ENCODE measurements at places on chromosomes 1 and 21.

DNA sequence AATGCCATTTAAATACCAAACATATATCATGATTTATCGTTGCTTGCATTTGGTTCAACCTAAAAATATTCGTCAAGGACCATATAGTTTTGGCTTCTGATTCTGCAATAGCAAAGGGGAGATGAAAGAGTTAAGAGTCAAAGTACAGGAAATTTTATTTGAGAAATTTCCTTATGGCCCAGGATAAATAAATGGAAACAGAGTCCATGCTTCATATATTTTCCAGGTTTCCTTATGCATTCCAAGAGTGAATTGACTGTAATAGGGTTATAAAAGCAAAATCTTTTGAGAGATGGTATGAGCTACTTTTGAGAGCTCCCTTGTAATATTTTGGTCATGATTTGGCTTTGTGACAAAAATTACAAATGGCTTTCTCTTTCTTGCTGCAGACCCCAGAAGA lies 140.1 kb downstream of the HMCN1 start:
- H3K36me3 ChIP-seq, result no peaks in the 10 kb centered on the region
- H3K27me3 ChIP-seq, result no peaks in the 10 kb centered on the region

GRCh38 chr1:183178545-183178944 lies 7.5 kb upstream of the LAMC2 start:
- no peak overlapping the region for H3K4me3 ChIP-seq
- no peaks in the 10 kb centered on the region for H3K36me3 ChIP-seq
- H3K27ac ChIP-seq, result no peak overlapping the region
- peaks cover 18% of the 10 kb centered on the region for H3K4me1 ChIP-seq
- no peaks in the 10 kb centered on the region for H3K27me3 ChIP-seq

DNA sequence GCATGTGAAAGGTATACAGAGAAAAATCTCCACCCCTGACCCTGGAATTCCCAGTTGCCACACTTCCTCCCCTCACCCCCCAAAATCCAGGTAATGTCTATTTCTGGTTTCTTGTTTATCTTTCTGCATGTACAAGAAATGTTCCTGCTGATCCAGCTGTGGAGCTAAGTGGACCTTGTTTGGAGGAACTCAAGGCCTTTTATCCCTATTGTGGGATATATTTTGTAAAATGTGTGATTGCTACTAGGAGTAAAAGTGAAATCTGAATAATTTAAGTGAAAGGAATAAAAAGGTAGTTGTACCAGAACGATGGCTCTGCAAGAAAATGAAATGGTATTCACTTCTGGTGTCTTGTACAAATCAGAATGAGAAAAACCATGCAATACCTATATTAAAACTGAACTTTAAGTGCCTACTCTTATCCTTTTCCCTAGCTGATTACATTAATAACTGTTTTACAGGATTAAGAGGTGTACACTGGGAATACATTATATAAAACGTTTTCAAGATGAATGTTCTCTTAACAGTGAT lies 3.0 kb downstream of the SPEN start:
- no peaks in the 10 kb centered on the region for H3K36me3 ChIP-seq
- peaks cover 5% of the 10 kb centered on the region for H3K27me3 ChIP-seq
- H3K27ac ChIP-seq, result peak overlapping the region; percentile 91
- no peak for DNase-seq
- H3K4me1 ChIP-seq, result peaks cover 27% of the 10 kb centered on the region
- H3K4me3 ChIP-seq, result peak overlapping the region; percentile 92

GRCh38 chr1:215605011-215605621 lies 38.0 kb downstream of the KCTD3 start:
- no peaks in the 10 kb centered on the region for H3K27me3 ChIP-seq
- peaks cover 17% of the 10 kb centered on the region for H3K4me1 ChIP-seq
- peak overlapping the region; percentile 80 for H3K27ac ChIP-seq
- no peak for DNase-seq

DNA sequence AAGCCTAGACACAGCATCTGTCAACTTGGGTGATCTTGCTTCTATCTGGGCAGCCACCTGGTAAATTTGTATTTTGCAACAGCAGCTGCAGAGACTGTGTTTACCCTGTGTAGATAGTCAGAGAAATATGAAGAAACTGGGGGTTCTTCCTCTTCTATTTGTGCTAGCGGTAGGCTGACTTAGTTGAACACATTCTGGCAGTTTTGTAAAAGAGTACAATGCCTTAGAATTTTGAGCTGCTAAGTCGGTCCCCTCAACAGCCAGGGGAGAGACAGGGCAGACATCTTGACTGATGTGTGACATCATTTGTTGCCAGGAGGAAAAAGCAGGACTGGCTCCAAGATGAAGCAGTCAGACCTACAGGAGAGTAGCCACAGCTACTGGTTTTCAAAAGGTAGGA lies 53.7 kb downstream of the KCNJ6 start:
- no peak overlapping the region for H3K27ac ChIP-seq
- no peak for DNase-seq

DNA sequence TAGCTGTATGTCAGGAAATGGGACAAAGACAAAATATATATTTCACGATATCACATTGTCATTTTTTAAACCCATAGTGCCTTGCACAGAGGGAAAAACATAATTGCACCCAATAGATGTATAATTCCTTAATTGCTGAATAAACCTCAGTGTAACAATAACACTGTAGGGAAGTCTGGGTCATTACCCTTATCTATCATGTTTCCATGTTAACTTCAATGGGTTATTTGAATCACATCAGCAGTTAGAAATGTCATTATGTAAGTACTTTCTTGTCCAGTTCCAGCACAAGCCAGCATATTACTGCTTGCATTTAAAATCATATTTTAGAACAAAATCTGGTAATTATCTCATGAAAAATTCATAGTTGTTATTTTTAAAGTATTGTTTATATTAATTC lies 222.7 kb downstream of the HMCN1 start:
- no peak overlapping the region for H3K4me3 ChIP-seq
- H3K36me3 ChIP-seq, result peaks cover 16% of the 10 kb centered on the region
- peaks cover 4% of the 10 kb centered on the region for H3K27me3 ChIP-seq
- peaks cover 58% of the 10 kb centered on the region for H3K4me1 ChIP-seq

DNA sequence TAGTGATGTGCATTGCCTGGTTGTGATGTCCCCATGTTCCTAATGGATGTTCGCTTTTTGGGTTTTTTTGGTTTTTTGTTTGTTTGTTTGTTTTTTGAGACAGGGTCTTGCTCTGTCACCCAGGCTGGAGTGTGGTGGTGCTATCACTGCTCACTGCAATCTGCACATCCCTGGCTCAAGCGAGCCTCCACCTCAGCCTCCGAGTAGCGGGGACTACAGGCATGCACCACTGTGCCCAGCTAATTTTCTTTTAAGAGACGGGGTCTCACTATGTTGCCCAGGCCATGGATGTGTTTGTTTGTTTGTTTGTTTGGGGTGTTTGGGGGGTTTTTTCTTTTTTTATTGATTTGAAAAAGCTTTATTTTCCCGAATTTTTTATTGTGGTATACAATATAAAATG lies 2.1 kb downstream of the COL6A2 start:
- no peak overlapping the region for H3K4me3 ChIP-seq
- H3K36me3 ChIP-seq, result peaks cover 43% of the 10 kb centered on the region

DNA sequence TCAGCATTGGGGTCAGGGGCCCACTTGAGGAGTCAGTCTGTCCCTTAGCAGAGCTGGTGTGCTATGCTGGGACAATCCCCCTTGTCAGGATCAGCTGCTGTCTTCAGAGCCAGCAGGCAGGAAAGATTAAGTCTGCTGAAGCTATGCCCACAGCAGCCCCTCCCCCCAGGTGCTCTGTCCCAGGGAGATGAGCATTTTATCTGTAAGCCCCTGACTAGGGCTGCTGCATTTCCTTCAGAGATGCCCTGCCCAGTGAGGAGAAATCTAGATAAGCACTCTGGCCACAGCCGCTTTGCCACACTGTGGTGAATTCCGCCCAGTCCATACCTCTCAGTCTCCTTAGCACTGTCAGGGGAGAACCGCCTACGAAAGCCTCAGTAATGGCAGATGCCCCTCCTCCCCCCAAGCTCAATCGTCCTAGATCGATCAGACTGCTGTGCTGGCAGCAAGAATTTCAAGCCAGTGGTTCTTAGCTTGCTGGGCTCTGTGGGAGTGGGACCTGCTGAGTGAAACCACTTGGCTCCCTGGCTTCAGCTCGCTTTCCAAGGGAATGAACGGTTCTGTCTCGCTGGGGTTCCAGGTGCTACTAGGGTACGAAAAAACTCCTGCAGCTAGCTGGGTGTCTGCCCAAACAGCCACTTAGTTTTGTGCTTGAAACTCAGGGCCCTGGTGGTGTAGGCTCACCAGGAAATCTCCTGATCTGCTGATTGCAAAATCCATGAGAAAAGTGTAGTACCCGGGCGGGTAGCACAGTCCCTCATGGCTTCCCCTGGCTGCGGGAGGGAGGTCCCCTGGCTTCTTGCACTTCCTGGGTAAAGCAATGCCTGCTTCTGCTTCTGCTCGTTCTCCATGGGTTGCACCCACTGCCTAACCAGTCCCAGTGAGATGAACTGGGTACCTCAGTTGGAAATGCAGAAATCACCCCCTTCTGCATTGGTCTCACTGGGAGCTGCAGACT lies 25.1 kb upstream of the TP53BP2 start:
- DNase-seq, result no peak
- H3K4me3 ChIP-seq, result no peak overlapping the region
- H3K4me1 ChIP-seq, result peaks cover 19% of the 10 kb centered on the region
- no peak overlapping the region for H3K27ac ChIP-seq
- H3K36me3 ChIP-seq, result peaks cover 6% of the 10 kb centered on the region

DNA sequence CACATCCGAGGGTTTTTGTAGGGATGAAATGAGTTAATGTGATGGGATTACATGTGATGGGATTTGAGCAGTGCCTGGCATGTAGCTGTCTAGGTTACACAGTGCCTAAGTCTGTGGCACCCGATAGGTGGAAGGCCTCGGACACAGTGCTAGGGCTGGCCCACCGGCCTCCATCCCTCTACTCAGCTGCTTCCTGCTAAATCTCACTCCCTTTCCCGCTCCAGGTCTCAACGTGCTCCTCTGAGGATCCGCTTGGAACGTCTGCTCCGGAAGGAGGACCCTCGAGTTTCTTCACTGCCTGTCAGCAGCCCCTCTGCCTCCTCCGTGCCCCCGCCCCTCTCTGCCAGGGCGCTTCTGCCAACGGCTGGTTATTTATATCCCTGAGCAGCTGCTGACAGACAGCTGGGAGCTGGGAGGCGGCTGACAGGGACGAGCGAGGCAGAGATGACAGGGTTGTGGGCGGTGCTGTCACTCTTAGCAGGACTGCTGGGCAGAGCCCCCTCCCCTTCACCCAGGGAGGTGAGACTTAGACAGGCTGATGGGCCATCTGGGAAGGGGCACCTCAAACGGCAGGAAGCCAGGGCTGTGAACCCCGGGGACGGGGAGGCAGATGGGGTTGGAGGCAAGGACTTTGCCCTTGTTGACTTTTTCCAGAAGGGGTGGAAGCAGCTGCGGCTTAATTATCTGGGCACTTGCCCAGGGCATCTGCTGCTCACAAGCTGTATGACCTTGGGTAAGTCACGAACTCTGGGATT lies 26.6 kb upstream of the LRRN2 start:
- no peak overlapping the region for H3K4me3 ChIP-seq
- H3K27me3 ChIP-seq, result peaks cover 94% of the 10 kb centered on the region

DNA sequence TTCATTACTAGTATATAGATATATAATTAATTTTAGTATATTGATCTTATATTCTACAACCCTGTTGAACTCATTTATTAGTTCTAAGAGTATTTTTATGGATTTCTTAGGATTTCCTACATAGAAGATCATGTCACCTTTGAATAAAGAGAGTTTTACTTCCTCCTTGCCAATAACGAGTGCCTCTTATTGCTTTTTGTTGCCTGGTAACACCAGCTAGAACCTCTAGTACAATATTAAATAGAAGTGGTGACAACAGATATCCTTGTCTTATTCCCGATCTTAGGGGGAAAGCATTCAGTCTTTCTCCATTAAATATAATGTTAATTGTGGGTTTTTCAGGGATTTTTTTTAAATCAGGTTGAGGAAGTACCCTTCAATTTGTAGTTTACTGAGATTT lies 40.8 kb downstream of the WNT2B start:
- no peaks in the 10 kb centered on the region for H3K4me1 ChIP-seq
- no peaks in the 10 kb centered on the region for H3K36me3 ChIP-seq
- no peak overlapping the region for H3K4me3 ChIP-seq

- no peaks in the 10 kb centered on the region for H3K27me3 ChIP-seq
- peaks cover 13% of the 10 kb centered on the region for H3K4me1 ChIP-seq
- H3K4me3 ChIP-seq, result no peak overlapping the region
- H3K36me3 ChIP-seq, result no peaks in the 10 kb centered on the region
- no peak overlapping the region for H3K27ac ChIP-seq
- no peak for DNase-seq
Measured at GRCh38 chr1:175679981-175680652, 63.3 kb downstream of the TNR start.

- H3K36me3 ChIP-seq, result no peaks in the 10 kb centered on the region
- H3K27ac ChIP-seq, result no peak overlapping the region
Measured at GRCh38 chr1:107538502-107538901, 397.7 kb downstream of the NTNG1 start.

- no peak for DNase-seq
- no peak overlapping the region for H3K4me3 ChIP-seq
- H3K27me3 ChIP-seq, result no peaks in the 10 kb centered on the region
- no peak overlapping the region for H3K27ac ChIP-seq
- no peaks in the 10 kb centered on the region for H3K36me3 ChIP-seq
Measured at GRCh38 chr1:224069138-224069537, 44.8 kb upstream of the FBXO28 start.

GRCh38 chr1:17883136-17883535 lies 128.0 kb downstream of the ACTL8 start:
- H3K36me3 ChIP-seq, result no peaks in the 10 kb centered on the region
- DNase-seq, result no peak
- H3K27me3 ChIP-seq, result peaks cover 5% of the 10 kb centered on the region
- no peaks in the 10 kb centered on the region for H3K4me1 ChIP-seq
- H3K27ac ChIP-seq, result no peak overlapping the region

DNA sequence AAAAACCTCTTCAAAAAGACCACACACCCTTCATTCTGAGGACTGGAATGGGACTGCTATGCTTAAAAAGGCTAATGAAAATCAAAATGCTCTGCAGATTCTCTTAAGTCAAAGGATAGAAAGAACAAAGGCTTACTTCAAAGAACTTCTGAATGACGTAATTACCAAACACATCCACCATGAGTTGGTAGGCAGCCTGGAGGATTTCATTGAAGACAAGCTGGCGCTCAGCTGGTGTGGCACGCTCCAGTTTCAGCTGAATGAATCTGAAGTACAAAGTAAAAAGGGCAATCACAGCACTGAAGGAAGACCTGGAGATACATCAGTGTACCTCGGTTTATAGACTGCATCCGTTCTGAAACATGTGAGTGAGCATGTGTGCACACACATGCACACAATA lies 43.5 kb upstream of the SDC3 start:
- no peak overlapping the region for H3K4me3 ChIP-seq
- H3K27ac ChIP-seq, result no peak overlapping the region
- H3K36me3 ChIP-seq, result peaks cover 85% of the 10 kb centered on the region
- H3K4me1 ChIP-seq, result no peaks in the 10 kb centered on the region
- no peaks in the 10 kb centered on the region for H3K27me3 ChIP-seq

DNA sequence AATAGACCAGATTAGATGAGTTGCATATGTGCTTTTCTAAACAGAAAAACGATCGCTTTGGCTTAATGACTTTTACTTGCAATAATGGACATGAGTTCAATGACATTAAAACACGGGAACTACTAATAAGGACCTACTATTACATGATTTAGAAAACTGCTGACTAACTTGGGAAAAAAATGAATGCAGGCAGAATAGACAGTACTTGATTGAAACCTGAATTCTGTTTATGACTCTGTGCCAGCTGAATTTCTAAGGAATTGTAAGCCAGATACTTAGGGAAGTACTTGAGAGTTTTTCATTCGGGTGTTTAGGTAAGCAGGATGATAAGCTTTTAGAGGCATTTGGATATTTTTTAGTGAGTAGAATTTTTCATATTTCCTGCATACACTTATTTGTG lies 12.0 kb downstream of the ADGRL2 start:
- H3K4me3 ChIP-seq, result no peak overlapping the region
- peaks cover 58% of the 10 kb centered on the region for H3K4me1 ChIP-seq
- DNase-seq, result no peak
- H3K27me3 ChIP-seq, result no peaks in the 10 kb centered on the region
- H3K27ac ChIP-seq, result 0 out of 2 replicates have a peak overlapping the region, but pooled peaks have one; percentile 46
- no peaks in the 10 kb centered on the region for H3K36me3 ChIP-seq

Measured in WTC11 (cell line).